ENCODE measurements at places on chromosomes 6 and 20.

DNA sequence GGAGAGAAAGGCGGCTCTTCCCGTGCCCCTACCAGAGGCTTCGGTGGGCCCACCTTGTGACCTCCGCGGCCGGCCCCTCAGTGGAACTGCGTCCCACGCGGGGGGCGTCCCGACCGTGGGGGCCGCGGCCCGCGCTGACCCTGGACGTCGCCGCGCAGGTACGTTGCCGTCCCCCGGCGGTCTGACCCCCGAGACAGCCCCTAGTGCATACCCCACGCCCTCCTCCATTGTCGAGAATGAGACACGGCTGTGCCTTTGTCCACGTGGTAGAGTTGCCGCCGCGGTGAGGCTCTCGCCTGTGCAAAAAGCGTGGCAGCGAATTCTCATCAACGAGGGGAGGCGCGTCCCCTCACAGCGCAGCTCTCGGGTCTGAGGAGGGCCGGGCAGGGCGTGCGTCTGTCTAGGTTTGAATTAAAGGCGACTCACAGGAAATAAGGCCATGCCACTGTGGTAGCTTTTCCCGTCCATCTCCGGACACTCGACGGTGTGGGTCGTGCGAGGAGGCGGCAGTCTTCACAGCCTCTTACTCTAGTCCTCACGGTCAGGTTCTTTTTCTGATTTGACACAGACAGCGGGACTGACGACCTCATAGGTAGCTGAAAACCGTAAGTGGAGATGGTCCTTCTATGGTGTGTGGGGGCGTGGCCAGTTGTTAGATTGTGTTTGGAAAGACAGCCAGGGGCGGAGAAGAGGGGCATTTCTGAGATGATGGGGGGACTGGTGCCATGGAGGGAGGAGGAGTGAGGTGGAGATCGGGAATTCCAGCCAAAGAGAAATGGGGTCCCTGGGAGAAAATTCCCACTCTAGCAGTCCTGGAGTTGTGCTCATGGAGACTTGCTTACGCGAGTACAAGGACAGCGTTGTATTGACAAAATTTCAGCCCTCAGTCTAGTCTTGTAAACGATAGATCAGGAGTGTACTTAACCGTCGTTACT is 580 bp downstream of the NXT1 start:
- peak; percentile 70 for DNase-seq

DNA sequence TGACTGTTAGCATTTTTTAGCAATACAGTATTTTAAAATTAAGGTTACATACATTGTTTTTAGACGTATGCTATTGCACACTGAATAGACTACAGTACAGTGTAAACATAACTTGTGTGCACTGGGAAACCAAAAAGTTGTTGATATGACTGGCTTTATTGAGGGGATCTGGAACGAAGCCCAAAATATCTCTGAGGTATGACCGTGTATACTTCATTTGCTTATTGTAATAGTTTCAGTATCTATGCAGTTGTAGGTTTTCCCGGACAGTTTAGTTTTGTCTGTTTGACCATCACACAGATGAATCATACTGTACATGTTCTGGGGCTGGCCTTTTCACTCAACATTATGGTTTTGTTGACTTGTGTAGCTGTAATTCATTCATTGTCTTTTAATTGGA is 6.9 kb upstream of the ZBTB12 start:
- DNase-seq = no peak

- no peak for DNase-seq
Measured at GRCh38 chr20:52974179-52974594, 2.0 kb downstream of the TSHZ2 start.

DNA sequence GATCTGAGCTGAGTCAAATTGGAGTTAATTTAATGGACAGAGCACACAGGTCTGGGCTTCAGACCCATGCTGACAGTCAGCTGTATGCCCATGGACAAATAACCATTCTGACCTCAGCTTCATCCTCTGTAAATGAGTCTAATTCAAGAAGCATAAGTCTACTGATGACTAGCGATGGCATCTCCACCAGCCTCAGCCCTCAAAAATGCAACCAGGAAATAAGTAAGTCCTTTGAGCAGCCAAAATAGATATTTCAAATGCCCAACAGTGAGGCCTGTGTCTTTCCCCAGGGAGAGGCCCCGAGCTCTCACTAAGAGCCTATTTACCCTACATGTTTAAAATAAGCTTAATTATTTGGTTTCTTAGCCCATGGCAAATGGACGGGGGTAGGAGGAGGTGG is 114.2 kb upstream of the MTHFD1L start:
- DNase-seq = no peak

DNA sequence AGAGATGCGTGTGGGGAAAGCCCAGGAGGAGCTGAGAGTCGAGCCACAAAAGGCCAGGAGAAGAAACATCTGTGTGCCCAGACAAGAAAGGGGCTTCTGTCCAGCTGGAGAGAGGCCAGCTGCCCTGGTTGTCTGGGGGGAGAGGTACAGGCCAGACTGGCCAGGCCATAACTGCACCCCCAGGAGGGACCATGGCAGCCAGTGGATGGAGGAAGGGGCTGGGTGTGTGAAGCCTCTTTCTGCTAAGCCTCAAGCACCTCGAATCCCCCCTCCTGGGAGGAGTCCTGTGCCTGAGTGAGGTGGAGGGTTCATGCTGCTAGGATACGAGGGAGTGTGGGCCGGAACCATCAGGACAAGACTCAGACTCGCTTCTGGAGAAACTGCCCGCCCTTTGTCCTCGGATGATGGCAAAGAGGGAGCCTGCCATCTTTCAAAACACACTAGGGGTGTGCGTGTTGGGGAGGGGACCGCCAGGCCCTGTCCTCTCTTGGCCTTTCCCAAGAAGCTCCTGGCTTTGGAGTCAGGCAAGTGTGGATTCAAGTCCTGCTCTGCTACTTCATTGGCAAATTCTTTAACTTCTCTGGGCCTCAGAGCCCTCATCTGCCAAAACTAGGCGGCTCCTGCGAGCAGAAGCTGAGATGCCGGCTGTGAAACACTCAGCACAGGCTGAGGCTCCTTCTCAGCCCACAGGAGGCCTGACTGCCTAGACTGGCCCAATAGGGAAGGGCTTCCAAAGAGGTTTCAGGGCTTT is 90.3 kb downstream of the ASXL1 start:
- DNase-seq = no peak

DNA sequence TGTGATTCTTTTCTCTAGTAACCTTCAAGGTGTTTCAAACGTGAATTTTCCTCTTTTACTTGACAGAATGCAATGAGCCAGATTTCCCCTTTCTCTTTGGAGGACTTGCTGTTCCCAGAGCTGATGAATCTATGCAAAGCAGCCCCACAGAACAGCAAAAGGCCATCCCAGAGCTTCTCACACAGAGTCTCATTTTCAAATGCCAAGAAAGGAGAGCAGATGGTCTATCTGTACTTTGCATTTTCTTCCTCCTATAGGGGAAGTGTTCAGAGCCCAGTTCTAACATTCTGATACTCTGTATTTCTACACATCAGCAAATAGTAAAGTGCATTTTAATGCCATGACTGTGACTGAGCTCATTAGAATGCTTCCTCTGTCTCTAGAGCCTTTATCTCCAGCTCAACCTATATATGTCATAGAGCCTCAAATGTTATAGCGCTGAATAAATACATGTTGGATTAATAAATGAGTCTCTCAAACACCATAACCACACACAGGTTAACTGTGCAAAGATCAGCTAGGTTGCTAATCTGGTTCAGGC is 81.8 kb upstream of the EYA4 start:
- DNase-seq = no peak

DNA sequence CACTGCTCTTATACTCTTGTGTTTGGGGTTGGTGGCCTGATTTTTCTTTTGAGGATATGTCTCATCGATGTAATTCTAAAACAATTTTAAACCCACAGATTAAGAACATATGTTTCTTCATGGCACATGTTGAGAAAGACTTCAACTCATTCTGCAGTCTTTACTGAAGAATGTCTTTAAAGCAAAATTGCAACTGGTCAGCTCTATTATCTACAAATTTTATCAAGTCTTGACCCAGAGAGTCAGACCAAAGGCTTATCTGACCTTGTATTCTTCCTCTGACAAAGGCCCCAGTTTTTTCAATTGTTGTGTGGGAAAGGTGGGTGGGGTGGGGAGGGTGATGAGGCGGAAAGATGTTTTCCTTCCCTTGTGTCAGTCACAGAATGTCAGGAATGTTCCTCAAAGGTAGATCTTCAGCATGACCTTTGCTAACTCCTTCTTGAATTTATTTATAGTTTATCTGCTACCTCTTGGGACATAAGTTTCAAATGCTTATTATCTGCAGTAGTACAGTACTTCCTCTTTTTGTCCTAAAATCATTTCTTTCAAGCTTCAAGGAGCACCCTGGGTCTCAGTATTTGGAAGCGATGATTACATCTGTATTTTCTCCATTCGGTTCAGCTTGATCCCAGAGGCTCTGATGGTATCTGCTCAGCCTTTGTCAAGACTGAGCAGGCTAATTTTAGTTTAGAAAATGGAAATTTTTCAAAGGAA is 63.2 kb upstream of the TIAM2 start:
- DNase-seq = no peak

DNA sequence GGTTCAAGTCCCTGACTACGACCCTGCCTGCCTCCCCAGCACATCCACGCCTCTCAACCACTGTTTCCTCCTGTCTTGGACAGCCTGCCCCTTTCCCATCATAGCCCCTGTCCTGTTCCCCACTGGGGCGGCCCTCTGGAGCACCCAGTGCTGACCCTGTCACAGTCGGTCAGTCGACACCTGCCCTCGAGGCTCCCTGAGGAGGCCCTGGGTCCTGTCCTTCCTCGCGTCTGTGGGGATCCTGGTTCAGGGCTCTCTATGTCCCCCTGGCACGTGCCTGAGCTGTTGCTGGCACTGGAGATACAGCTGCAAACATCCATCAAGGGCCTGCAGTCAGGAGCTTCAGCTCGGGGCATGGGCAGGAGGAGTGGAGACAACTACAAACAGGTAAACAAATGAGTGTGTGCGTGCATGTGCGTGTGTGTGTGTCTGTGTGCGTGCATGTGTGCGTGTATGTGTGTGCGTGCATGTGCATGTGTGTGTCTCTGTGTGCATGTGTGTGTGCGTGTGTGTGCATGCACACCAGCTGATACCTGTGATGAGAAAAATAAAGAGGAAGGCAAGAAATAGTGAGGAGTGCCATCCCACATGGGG is 132.8 kb downstream of the PHACTR3 start:
- no peak for DNase-seq

GRCh38 chr6:158498362-158498761 is 61.5 kb upstream of the TMEM181 start:
- DNase-seq = no peak

DNA sequence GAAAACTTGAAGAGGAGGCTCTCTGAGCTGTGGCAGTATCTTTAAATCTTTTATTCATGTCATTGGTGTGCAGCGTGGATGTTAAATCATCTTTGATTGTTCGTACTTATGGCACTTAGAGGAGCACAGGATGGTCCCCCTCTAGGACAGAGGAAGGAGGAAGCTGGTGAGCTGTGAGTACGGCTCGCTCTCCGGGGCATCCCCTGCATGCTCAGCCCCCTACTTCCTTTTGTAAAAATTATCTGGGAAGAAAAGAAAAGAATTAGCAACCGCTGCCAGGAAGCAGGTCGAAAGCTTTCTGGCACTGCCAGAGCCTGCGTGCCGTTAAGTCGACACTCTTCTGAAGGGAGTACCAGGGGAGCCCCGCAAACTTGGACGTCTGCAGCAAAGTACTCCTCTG is 158.5 kb downstream of the SYNDIG1 start:
- DNase-seq = no peak

All from erythroblast (primary cell).